ENCODE measurements at places on chromosomes 2 and 18.

GRCh38 chr2:191938779-191939178 lies 91.9 kb upstream of the CAVIN2 start:
- DNase-seq: no peak

DNA sequence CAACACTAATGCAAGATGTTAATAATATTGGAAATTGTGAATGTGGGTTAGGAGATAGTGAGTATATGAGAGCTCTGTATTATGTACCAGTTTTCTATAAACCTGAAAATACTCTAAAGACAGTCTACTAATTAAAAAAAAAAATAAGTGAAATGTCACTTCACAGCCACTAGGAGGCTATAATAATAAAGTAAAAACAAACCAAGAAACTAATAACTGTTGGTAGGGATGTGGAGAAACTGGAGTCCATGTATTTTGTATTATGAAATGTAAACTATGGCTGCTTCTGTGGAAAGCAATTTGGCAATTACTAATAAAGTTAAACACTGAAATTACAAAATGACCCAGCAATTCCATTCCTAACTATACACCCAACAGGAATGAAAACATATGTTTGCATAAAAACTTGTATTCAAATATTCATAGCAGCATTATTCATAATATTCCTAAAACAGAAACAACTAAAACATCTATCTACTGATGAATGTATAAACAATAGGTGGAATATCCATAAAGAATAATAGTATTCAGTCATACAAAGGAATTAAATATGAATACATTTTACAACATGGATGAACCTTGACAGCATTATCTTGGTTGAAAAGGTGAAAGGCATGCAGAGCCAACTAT lies 36.2 kb downstream of the CCDC178 start:
- DNase-seq: no peak

- no peak for DNase-seq
These were observed 848.8 kb upstream of the KLHL29 start for GRCh38 chr2:22536133-22536532.

GRCh38 chr2:150919901-150920300 lies 341.8 kb downstream of the RBM43 start:
- no peak for DNase-seq

GRCh38 chr2:177983183-177983788 lies 89.3 kb downstream of the PDE11A start:
- DNase-seq: no peak

GRCh38 chr18:31647127-31647753 lies 37.1 kb downstream of the B4GALT6 start:
- DNase-seq: no peak

DNA sequence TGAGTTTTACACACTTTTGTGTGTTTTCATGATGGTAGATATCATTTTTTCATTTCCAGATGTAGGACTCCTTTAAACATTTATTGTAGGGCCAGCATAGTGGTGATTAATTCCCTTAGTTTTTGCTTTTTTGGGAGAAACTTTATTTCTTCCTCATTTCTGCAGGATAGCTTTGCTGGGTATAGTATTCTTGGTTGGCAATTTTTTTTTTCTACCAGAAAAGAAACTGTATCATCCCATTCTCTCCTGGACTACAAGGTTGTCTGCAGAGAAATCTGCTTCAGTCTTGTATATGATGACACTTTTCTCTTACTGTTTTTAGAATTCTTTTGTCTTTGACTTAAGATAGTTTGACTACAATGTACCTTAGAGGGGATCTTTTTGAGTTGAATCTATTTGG lies 37.8 kb upstream of the RHOB start:
- no peak for DNase-seq

- DNase-seq: peak; percentile 45
These were observed 12.7 kb downstream of the KDM3A start for GRCh38 chr2:86453836-86454235.

- DNase-seq: no peak
These were observed 24.9 kb downstream of the HTR2B start for GRCh38 chr2:231099918-231100317.

GRCh38 chr2:109476641-109477441 lies 136.9 kb downstream of the SEPTIN10 start:
- DNase-seq: no peak

- DNase-seq: no peak
These were observed 27.6 kb upstream of the ZEB2 start for GRCh38 chr2:144547494-144547893.

DNA sequence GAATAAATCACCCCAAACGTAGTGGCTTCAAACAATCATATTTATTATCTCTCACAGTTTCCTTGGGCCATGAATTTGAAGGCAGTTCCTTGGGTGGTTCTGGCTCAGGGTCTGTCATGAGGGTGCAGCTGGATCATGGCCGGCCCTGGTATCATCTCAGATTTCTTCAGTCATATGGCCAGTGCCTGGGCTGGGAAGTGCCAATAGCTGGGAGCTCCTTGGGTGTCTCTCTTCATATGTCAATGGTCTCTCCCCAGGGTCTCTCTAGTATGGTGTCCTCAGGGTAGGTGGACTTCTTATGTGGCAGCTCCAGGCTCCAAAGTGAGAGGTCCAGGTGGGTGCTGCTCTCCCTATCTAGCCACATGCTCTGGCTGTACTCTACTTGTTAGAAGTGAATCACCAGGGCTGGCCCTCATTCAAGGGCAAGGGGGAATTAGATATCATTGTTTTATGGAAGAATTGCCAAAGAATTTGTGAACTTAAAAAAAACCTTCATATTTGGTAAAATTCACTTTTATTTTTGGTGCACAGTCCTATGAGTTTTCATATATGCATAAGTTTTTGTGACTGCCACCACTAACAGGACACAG lies 15.4 kb downstream of the FHOD3 start:
- no peak for DNase-seq

- no peak for DNase-seq
These were observed 74.2 kb downstream of the HS1BP3 start for GRCh38 chr2:20576598-20577115.

DNA sequence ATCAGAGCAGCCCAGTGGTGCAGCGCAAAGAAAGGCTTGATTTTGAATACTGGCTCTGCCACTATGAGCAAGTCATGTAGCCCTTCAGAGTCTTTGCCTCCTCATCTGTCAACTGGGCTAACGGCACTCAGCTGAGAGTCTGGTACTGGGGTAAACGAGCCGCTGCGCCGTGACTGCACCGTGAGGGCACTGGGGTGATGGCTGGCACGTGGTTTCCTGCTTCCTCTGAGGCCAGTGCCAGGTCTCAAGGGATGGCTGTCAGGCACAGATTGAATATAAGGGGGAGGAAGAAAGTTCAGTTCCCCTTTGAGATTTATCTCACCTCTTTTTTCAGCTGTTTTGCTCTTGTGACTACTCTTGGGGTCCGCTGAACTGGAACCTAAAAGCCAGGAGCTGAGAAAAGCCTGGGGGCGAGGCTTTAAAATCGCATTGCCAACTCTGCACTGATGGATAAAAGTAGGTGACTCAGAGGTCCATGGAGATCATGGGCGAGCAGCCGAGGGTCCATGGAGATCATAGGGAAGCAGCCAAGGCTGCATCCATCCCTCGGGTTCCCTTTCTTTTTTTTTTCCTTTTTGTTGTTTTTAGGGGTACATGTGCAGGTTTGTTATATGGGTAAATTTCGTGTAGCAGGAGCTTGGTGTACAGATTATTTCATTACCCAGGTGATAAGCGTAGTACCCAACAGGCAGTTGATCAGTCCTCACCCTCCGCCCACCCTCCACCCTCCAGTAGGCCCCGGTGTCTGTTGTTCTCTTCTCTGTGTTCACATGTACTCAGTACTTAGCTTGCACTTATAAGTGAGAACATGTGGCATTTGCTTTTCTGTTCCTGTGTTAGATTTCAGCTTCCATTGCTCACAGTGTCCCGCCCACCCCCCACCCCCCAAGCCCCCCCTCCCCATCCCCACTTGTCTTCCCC lies 114.3 kb downstream of the SPP2 start:
- no peak for DNase-seq

Data from NCI-H1048 (cell line).